ENCODE measurements at places on chromosomes 1 and 21.

DNA sequence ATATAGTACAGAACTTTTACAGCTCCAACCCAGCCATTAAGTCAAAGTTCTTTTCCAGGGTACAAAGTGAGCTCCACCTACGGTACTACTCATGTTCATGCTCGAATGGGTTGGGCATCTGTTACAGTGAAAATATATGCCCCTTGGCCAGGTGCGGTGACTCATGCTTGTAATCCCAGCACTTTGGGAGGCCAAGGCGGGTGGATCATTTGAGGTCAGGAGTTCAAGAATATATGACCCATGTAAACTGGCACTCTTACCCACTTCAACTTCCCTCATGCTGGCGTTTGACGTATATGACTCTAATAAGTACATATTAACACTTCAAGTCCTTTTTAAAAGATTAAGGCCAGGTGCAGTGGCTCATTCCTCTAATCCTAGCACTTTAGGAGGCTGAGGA lies 71.3 kb upstream of the PKN2 start:
- no peak for DNase-seq

- no peak for DNase-seq
Measured at GRCh38 chr1:207941665-207942064, 30.7 kb upstream of the CD34 start.

- DNase-seq, result no peak
Measured at GRCh38 chr1:178599087-178599486, 86.2 kb downstream of the TEX35 start.

- DNase-seq, result no peak
Measured at GRCh38 chr1:50270926-50271325, 152.3 kb downstream of the DMRTA2 start.

DNA sequence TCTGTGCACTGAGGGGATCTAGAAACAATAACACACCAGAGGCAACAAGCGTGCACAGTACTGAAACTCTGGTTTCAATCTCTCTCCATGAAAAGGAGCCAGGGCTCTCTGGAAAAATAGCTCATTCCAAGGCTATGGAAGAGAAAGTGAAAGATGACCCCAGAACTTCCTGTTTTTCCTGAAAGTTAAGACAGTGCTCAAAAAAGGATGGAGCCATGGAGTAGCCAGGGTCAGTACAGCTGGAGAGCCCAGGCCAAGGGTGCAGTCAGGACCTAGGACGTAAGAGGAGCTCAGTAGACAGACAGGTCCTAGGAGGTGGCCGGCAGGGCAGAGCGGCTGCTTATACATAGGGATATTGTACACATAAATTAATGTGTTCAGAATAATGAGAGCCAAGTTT lies 19.1 kb downstream of the NOL9 start:
- no peak for DNase-seq

DNA sequence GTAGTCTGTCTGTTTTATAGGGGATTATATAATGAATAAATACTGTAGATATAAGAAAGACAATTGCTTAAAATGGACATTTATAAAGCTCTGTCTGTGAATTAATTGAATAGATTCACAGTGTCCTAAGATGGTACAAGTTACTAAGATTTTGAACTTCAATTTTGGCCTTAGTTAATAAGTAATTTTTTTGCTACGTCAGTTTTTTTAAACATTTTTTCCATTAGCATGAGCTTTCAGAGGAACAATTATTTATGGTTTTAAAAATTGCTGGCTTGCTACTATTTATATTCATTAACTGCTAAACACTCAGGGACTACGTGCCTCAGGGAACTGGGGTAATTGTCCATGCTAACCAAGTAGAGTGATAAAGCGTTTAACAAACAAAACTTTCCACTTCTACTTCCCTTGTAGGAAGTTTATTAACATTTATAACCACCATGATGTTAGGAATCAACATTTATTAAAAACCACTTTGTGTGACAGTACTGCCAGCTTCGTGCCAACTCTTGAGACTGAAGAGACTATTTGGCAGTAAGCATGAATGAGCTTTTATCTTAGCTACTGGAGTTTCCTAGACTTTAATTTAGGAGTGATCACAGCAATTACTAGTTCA lies 65.4 kb upstream of the PTGS2 start:
- no peak for DNase-seq

GRCh38 chr1:27542463-27543273 lies 52.7 kb upstream of the WASF2 start:
- DNase-seq, result peak; percentile 33

DNA sequence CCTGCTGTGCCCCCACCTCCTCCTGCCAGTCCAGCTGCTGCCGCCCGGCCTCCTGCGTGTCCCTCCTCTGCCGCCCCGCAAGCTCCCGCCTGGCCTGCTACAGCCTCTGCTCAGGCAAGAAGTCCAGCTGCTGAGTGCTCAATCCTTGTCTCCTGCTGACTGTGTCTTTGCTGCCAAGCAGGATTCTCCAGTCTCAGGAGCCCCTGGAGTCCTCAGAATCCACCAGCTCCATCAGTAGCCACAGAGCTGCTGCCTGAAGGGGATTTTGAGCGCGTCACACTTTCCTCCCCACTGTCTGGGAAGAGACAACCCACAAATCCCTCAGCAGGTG lies 973 bp downstream of the KRTAP10-11 start:
- DNase-seq, result no peak

GRCh38 chr1:233587958-233588799 lies 25.7 kb upstream of the KCNK1 start:
- no peak for DNase-seq

DNA sequence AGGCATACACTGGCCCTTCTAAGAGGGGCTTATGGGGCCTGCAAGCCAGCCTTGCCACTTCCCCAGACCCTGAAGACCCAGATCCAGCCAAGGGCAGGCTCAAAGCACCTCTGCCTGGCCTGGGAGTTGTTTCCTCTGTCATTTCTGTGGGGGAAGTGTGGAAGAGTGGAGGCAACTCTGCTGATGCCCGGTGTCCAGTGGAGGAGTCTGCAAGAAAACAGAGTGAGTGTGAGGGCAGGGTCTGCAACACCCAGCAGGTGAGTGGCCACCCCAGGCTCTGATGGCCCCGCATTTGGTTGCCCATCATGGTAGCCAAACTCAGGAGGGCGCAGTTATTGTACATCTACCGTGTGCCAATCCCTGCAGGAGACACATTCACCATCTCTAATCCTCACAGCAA lies 8.4 kb downstream of the CLEC20A start:
- no peak for DNase-seq

- no peak for DNase-seq
Measured at GRCh38 chr1:151739590-151740355, 18.5 kb downstream of the RIIAD1 start.

DNA sequence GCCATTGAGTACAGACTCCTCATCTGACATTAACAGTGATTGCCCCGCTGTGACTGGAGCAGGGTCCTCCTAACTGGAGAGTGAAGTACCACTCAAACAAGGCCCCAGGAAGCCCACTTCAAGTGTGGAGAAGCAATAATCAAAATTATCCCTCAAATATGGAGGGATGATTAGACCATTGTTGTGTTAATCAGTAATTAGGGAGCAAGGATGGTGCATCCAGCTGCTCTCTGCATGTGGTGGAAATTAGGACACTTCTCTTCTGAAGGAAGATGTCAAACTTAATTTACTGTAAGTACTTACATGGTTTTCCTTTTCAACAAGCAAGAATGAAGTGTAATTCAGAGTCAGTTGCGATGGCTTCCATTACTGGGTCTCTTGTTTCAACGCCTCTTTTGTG lies 3.4 kb upstream of the ZP4 start:
- DNase-seq, result no peak

DNA sequence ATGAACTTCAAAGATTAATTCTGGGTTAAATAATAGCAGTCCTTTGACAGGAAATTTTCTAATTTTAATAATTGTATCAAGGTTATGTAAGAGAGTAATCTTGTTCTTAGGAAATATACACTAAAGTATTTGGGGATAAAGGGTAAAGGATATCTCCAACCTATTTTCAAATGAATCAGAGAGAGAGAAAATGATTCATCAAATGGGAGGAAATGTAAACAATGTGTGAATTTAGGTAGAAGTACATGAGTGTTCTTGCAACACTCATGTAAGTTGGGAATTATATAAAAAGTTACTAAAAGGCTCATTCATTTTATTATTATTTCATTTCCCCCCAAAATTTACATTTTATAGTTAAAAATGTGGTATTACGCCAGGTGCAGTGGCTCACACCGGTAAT lies 20.4 kb upstream of the SIM2 start:
- DNase-seq, result no peak

DNA sequence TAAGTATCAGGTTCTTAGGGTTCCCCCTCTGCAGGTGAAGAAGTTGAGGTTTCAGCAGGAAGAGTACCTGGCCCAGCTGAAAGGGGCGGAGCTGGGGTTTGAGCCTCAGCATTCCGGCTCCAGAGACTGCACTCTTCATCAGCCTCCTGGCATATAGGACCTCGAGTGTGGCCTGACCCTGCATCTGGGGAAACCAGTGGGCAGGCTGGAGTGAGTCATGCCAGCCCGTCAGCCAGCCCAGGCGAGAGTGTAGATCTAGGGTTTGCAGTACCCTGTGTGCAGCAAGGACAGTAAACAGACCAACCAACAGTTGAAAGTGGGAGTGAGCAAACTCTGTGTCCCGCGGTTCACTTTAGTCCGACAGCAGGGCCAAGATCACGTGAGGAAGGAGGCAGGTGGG lies 14.1 kb downstream of the MFSD2A start:
- DNase-seq, result no peak

GRCh38 chr1:173137107-173137706 lies 69.9 kb downstream of the TNFSF4 start:
- DNase-seq, result no peak

DNA sequence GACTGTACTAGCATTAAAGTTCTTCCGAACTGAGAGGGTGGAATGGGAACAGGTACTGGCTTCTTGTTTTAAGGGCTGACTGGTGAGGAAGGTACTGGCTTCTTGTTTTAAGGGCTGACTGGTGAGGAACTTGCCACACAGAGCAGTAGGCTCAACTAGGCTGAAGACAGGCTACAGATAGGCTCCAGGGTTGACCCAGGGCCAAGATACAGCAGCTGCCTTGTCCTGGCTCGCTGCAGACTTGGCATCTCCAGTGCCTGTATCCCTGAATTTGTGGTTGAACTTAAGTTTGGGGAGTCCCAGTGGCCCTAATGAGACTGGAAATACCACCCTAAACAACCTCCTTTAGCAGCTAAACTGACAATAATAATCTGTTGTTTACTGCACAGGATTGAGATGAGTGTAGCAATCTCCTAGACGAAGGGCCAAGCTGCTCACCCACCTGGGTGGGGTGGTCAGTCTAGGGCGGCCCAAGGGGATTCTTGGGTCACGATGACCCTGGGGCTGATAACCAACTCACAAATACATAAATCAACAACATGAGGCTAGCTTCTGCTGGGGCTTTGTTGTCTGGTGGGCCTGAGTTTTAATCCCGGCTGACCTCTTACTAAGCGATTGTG lies 227.1 kb downstream of the DISC1 start:
- no peak for DNase-seq

DNA sequence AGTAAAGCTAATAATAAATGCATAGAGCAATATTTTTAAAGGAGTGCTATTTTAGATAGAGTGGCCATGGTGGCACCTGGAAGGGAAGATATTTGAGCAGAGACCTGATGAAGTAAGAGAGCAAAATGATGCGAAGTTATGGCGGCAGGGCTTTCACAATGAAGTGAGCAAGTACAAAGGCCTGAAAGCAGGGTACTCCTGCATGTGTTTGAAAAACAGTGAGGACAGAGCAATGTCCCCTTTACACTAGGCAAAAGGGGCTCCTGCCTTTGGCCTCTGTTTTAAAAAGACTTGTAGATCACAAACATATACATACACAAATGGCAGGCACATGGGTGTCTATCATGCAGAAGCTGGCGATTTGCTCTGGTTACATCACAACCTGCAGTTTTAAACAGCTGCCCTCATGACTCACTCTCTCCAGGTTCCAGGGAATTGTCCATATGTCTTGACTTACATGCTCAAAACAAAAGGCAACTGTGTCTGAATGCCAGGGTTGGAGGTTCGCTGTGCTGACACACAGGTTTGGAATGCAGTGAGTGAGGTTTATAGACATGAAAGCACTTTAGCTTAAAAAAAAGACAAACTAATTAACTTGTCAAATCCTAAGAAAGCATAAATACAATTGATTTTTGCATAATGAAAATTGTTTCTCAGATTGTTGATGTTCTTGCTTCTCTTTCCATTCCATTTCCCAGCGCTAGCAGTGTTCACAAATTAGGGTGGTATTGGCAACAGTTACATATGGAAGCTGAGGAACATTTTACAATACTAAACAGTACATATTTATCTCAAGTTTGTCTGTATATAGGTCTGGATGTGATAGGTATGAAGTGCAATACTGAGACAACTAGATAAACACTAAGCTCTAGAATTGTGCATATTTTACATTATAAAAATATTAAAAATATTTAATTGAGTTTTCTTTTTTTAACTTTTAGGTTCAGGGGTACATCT lies 313.9 kb downstream of the BARHL2 start:
- no peak for DNase-seq

GRCh38 chr21:17819877-17820229 lies 697 bp upstream of the C21orf91 start:
- DNase-seq, result no peak

- no peak for DNase-seq
Measured at GRCh38 chr1:8014381-8014988, 11.6 kb downstream of the ERRFI1 start.

- no peak for DNase-seq
Measured at GRCh38 chr1:39395357-39395831, 96.0 kb upstream of the BMP8A start.

DNA sequence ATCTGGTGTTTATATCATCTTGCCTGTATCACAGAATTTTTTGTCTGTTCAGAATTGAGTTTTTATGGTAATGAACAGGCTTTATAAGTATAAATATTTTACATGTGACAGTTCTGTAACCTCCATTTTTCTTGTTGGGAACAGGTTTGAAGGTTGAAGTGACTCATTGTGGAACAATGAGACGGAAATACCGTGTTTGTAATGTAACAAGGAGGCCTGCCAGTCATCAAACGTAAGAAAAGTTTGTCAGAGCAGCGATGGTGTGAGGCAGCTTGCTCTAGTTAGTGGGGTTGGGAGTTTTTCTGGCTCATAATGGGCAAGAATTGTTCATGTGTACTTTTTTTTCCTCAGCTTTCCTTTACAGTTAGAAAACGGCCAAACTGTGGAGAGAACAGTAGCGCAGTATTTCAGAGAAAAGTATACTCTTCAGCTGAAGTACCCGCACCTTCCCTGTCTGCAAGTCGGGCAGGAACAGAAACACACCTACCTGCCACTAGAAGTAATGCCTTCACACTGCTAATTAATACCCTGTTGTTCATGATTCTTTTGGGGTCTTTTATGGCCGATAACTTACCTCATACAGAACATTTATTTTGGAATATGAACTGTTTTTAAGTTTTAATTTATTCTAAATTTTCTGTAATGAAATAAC lies 75.2 kb upstream of the TEKT2 start:
- no peak for DNase-seq

- no peak for DNase-seq
Measured at GRCh38 chr1:62396871-62397270, 40.0 kb upstream of the USP1 start.
